ENCODE measurements at places on chromosomes 5 and 9. TPM values are rescaled to one million over a fixed set of nuclear protein-coding genes. Genes with fewer than 3 reads are reported as not detected.

The PCDHB2 gene
- total RNA-seq, result not detected

The PDE6A gene
- total RNA-seq, result not detected

The LIX1 gene
- total RNA-seq, result not detected

The HOMER1 gene
- 18.6 TPM for total RNA-seq

The KIAA0825 gene
- total RNA-seq, result 0.16 TPM

The PCDHGA1 gene
- 0.20 TPM for total RNA-seq

The CYLC2 gene
- not detected for total RNA-seq

The STOM gene
- total RNA-seq, result 56.7 TPM

- DNase-seq, result no peak
- no peak overlapping the region for H3K4me3 ChIP-seq
- no peaks in the 10 kb centered on the region for H3K4me1 ChIP-seq
- H3K27ac ChIP-seq, result no peak overlapping the region
These were observed 739.3 kb downstream of the NR2F1-AS1 start for GRCh38 chr5:92841604-92842155.

DNA sequence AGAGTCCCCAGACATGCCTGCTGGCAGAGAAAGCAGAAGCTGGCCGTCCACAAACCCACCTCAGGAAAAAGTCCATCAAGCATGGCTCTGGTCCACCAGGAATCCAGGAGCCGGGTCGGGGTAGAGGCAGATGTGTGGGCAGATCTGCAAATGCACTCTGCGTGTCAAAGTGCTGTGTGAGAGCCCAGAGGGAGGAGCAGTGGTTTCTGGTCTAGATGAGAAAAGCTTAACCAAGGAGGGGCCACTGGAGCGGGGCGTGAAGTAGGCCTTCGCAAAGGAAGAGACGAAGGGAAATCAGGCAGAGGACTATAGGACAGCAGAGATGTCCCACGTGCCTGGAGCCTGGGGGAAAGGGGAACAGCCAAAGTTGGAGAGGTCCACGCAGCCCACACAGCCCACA, 40.0 kb downstream of the TTLL11 start:
- H3K4me3 ChIP-seq, result no peak overlapping the region
- peaks cover 18% of the 10 kb centered on the region for H3K4me1 ChIP-seq
- no peaks in the 10 kb centered on the region for H3K36me3 ChIP-seq
- no peaks in the 10 kb centered on the region for H3K27me3 ChIP-seq
- no peak for DNase-seq

GRCh38 chr5:55773057-55773456, 35.2 kb downstream of the DDX4 start:
- H3K36me3 ChIP-seq, result no peaks in the 10 kb centered on the region
- H3K4me3 ChIP-seq, result no peak overlapping the region
- no peaks in the 10 kb centered on the region for H3K4me1 ChIP-seq
- DNase-seq, result no peak

- H3K27ac ChIP-seq, result no peak overlapping the region
- no peak overlapping the region for H3K4me3 ChIP-seq
- no peaks in the 10 kb centered on the region for H3K36me3 ChIP-seq
- H3K4me1 ChIP-seq, result peaks cover 3% of the 10 kb centered on the region
These were observed 44.0 kb downstream of the IRF1 start for GRCh38 chr5:132446621-132447020.

- no peak overlapping the region for H3K27ac ChIP-seq
- H3K36me3 ChIP-seq, result no peaks in the 10 kb centered on the region
- no peak overlapping the region for H3K4me3 ChIP-seq
These were observed 608.1 kb downstream of the PDE4D start for GRCh38 chr5:59285300-59286016.

GRCh38 chr5:155587458-155587857, 573.9 kb downstream of the KIF4B start:
- no peak overlapping the region for H3K27ac ChIP-seq
- DNase-seq, result no peak
- H3K36me3 ChIP-seq, result no peaks in the 10 kb centered on the region

- no peak overlapping the region for H3K4me3 ChIP-seq
- no peaks in the 10 kb centered on the region for H3K4me1 ChIP-seq
- DNase-seq, result no peak
- H3K36me3 ChIP-seq, result no peaks in the 10 kb centered on the region
- no peaks in the 10 kb centered on the region for H3K27me3 ChIP-seq
- no peak overlapping the region for H3K27ac ChIP-seq
These were observed 20.0 kb downstream of the PRRT1B start for GRCh38 chr9:131565369-131565768.

DNA sequence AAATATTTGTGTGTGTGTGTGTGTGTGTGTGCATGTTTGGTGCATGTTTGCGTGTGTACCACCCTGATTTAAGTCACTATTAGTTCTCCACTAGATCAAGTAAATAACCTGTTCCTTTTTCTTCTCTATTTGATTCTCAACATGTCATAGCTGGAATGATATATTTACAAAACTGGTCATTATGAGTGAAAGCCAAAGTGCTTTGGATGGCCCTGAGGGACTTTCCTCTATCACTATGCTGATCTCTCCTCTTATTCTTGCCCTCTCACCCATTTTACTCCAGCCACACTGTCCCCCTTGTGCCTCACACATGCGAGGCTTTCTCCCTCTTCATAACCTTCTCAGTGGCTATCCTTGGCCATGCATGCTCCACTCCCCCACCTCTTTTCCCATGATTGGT, 144.6 kb upstream of the NMUR2 start:
- no peaks in the 10 kb centered on the region for H3K36me3 ChIP-seq
- H3K4me3 ChIP-seq, result no peak overlapping the region
- DNase-seq, result no peak
- H3K27me3 ChIP-seq, result no peaks in the 10 kb centered on the region

DNA sequence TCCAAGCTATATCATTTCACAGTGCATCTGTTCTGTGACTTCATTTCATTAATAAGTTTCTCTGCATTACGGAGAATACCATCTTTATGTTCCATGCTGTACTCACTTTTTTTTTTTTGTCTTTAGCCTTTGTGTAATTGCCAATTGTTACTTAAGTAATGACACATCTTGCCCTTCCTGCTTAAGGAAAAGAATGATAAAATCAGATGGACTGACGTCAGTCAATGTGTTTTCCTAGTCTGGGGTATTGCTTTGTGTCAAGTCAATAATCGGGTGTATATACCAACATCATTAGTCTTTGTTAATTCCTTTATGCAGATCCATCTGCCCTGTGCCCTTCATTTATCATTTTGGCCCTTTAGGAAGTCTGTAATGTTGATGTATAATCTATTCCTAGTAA, 133.5 kb downstream of the CD180 start:
- no peaks in the 10 kb centered on the region for H3K36me3 ChIP-seq
- H3K27me3 ChIP-seq, result no peaks in the 10 kb centered on the region
- H3K4me3 ChIP-seq, result no peak overlapping the region
- H3K27ac ChIP-seq, result no peak overlapping the region

GRCh38 chr5:178425621-178426068, 164.5 kb downstream of the COL23A1 start:
- no peak overlapping the region for H3K4me3 ChIP-seq
- no peaks in the 10 kb centered on the region for H3K36me3 ChIP-seq
- H3K27me3 ChIP-seq, result peaks cover 22% of the 10 kb centered on the region
- DNase-seq, result no peak

- no peaks in the 10 kb centered on the region for H3K27me3 ChIP-seq
- peaks cover 8% of the 10 kb centered on the region for H3K4me1 ChIP-seq
- DNase-seq, result no peak
- no peak overlapping the region for H3K27ac ChIP-seq
- H3K36me3 ChIP-seq, result peaks cover 75% of the 10 kb centered on the region
These were observed 14.7 kb downstream of the TRAF2 start for GRCh38 chr9:136900988-136901515.

GRCh38 chr9:4117835-4118610, 181.8 kb downstream of the GLIS3 start:
- DNase-seq, result peak; percentile 48
- no peaks in the 10 kb centered on the region for H3K4me1 ChIP-seq
- H3K36me3 ChIP-seq, result no peaks in the 10 kb centered on the region
- H3K27ac ChIP-seq, result no peak overlapping the region
- no peak overlapping the region for H3K4me3 ChIP-seq

Data from K562 (cell line).